Activated T-cell treated with anti-CD3 and anti-CD28 coated beads for 48 hours (primary cell): ENCODE measurements at places on chromosomes 3 and 15.

DNA sequence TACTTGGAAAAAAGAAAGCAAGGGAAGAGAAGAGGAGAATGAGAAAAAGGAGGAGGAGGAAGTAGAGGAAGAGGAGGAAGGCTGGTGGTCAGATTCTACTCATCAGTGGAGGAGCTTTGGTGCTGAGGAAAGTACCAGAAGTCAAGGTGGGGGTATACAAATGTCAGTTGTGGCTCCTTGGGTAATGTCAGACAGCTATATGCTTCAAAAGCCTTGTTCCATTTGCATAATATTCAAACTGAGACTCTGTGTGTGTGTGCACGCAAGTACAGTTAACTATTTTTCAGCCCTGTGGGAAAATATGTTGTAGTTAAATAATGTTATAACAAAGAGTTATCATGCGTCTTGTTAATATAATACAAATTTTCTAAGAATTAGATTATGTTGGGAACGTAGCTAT is 609.7 kb downstream of the PDCD6IP start:
- no peak for DNase-seq

GRCh38 chr3:14836049-14836468 is 17.3 kb downstream of the FGD5 start:
- DNase-seq, result no peak

DNA sequence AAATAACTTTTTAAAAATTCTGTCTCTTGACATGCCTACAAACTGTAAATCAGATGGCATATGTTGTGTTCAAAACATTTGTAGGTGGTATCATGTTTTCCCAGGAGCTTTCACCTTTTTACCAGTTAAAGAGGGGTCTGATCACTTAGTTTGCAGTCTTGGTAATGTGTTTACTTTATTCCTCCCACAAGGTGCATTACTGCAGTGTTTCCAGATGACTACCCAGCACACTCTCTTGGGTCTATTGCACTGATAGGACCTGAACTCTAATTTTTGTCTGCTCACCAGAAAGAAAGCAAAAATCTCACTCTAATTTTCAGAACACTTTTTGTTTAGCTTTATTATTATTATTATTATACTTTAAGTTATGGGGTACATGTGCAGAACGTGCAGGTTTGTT is 734.1 kb downstream of the GBE1 start:
- no peak for DNase-seq

DNA sequence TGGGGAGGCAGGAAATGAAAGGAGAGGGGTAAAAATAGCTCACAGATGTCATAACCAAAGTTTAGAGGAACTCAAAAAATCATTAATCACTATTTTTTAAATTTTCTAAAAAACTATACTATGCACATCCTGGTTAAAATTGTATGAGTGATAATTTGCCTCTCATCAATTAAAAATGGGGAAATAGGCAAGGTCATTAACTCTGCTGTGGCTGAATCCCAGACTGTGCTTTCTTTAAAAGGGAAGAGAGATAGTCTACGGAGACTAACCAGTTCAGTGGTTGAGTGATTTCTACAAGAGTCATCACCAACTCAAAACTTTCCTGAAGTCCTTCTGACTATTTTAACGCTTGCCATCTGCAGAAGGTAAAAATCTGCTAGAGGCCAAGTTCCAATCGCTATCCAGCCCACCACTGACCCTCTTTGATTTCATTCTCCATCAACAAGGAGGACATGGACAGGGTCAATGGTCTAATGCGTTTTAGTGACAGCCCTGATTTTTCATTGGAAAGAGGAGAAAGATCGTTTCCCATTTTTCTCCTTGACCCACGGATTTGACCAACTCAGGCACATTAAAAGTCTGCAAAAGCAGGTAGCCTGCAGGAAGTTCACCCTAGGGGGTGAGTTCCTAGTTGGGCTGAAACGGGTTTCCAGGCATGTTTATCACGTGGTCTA is 850 bp downstream of the SUCLG2 start:
- DNase-seq, result no peak

DNA sequence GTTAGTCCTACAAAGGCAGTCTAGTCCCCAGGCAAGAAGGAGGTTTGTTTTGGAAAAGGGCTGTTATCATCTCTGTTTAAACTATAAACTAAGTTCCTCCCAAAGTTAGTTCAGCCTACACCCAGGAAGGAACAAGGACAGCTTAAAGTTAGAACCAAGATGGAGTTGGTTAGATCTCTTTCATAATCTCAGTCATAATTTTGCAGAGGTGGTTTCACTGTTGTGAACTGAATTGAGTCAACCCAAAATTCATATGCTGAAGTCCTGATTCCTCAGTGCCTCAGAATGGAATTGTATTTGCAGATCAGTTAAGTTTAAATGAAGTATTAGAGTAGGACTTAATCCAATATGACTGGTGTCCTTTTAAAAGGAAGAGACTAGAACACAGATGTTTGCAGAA is 101.0 kb upstream of the C3orf80 start:
- DNase-seq, result no peak

GRCh38 chr3:59777667-59778077 is 727.8 kb upstream of the CFAP20DC start:
- no peak for DNase-seq

DNA sequence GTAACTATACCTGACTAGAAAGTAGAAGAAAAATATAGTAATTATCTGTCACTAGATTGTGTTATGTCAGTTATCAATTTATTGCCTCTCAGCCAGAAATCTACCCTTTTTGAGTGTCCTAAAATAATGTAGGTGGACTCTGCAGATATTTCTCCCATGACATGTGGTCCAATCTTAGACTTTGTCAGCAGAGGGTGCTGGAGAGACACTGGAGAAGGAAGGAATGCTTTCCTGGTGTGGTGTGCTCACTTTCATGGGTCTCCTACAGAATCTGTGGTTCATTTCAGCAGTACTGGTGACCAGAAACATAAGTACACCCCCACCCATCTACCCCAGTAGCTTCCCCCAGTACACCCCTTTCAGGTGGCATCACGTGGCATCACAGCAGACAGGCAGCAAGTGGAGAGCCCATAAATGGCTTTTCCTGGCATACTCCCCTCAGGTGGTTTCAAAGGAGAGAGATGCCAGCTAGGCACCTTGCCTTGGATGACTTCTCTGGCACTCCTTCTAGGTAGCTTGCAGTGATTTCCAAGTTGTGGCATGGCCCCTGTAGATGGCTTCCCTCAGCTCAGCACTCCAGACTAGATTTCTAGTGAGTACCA is 114.7 kb downstream of the GADL1 start:
- peak; percentile 6 for DNase-seq

DNA sequence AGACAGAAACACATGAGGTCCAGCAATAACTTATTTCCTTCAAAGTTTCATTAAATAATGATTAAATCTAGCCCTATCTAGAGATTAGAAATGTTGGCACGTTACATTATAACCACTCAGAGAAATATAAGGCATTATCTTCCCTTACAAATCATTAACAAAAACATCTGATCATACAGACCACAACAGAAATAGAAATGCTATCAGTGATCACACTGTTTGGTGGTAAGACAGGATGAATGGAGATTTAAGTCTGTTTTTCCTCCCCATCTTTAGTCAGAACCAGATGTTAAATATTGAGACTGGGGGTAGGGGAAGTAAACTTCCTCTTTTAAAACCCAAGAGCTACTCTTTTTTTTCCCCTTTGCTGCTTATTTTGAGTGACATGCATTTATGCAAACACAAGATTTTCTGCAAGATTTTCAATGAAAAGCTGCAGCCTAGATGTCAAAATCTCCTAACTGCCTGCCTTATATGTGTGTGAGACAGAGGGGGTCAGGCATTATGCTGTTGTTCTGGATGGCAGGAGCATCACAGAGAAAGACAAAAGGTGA is 70.4 kb downstream of the CBLB start:
- no peak for DNase-seq

GRCh38 chr3:52986049-52986448 is 59.8 kb downstream of the SFMBT1 start:
- no peak for DNase-seq

DNA sequence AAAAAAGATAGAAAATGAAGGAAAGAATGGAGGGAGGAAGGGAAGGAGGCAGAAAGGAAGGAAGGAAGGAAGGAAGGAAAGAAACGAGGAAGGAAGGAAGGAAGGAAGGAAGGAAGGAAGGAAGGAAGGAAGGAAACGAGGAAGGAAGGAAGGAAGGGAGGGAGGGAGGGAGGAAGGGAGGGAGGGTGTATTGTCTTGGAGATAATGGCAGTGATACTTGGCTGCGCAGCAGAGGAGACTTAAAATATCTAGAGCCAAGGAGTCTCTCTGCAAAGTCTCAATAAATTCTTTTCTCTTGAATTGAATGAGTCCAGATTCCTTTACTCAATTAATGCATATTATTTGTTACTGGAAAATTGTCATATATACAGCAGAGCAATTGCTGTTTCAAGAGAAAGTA is 1059.7 kb downstream of the ZPLD1 start:
- DNase-seq, result no peak

- DNase-seq, result no peak
Measured at GRCh38 chr3:142888481-142889211, at the start of gene PCOLCE2. TSS of gene PCOLCE2 (minus strand) at chr3:142889083. CDS start at chr3:142888896, 187 bp downstream.

DNA sequence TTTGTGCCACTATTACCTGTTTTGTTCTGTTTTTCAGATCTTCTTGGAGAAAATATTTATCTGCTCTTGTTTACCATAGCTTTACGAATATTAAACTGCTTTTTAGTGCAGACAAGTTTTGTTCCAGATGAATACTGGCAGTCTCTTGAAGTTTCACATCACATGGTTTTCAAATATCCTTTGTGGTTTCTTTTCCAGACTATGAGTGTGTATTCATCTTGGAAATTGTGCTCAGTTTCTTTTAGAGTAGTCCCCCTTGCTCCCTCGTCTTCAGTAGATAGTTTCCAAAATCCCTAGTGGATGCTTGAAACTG is 1.2 kb downstream of the PIGB start:
- DNase-seq, result no peak

DNA sequence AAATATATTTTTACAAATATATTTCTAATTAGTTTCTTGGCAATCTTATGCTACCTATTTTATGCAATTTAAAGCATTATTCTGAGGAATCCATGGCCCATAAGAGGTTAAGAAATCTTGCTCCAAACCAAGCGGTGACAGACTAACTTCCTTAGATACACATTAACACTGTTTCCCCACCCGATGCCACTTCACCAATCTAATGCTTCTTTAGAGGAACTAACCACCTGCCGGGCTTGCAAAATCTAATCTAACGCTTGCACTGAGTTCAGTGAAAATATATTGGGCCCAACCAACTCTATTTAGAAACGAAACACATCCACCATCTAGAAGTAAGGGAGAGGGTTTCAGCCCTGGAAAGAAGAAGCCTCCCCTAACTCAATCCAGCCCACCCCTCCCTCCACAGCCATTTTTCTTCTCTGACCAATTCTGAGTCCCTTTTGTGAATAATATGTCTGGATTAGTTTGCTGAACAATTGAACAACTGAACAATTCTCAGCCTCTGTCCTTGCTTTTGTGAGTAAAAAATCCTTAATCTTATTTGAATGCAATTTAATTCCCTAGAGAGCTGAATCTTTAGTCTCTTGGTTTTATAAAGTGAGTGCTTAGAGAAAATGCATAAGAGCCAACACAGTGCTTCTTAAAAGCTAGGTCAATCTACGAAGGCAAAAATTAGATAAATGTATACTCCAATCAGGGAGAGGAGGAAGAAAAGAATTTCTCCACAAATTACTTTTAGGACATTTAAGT is 150.4 kb upstream of the ADAMTS9 start:
- DNase-seq, result no peak

GRCh38 chr3:89373434-89373833 is 266.0 kb downstream of the EPHA3 start:
- DNase-seq, result no peak

DNA sequence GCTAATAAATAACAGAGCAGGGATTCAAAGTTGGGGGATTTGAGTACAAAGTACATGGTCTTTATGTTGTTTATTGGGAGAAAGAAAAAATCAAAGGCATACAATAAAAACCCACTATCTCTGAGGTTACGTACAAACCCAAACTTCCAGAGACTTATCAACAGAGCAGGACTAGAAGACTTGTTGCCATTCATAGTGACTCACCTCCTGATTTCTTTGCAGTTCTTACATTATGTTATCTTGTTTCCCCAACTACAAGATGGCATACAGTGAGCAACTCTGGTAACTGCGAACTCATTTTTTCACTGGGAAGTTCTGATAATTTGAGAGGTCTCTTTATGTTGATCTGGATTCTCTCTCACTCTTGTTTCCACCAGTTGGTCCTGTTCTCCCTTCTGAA is 80.6 kb upstream of the ETV5 start:
- DNase-seq, result no peak

GRCh38 chr3:2897821-2898220 is 212.4 kb downstream of the IL5RA start:
- no peak for DNase-seq

DNA sequence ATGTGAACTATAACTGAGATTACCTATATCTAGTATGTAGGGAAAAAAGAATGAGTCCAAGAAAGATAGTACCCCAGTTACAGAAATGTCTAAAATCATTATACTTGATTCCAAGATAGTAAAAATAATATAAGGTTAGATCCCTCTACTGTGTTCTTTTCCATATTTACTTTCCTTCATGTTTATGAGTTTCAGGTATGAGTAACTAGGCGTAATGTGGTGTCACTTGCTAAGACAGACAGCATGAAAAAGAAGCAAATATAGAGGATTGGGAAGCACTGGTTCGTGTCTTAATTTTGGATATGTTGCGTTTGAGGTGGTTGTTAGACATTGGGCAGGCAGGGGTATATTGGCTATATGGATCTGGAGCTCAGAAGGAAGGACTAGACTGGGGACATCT is 168.1 kb upstream of the PFN2 start:
- no peak for DNase-seq

DNA sequence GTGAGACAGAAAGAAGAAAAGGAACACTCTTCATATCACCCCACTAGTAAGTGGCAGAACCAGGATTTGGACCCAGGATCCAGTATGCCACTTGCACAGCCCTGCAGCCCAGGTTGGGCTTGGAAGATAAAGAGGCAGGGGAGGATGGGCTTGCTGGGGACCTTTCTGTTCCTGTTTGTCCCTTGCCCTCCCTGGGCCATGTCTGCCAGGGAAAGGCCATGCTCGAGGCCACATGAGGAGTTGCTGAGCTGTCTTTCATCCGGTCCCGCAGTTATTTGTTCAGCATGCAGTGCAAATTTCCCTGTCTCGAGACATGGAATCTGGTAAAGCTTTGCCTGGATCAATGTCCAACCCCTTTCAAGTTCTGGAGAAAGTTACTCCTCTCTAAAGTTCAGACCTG is 116.0 kb upstream of the MRPS22 start:
- DNase-seq, result no peak

DNA sequence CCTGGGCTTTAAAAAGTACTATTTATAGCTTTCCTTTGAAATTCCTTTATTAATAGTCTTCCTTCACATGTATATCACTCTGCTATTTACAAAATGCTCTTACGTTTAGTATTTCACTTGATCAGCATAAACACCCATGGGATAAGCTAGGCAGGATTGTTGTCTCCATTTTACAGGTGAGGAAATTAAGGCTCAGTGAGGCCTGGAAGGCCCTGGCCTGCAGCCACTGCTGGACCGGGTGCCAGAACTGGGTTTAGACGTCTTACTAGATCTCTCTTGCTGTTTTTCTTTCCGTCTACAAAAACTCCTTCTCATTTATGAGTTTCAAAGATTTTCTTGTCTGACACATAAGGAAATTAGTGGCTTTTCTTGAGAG is 236.4 kb downstream of the LPP start:
- no peak for DNase-seq

- no peak for DNase-seq
Measured at GRCh38 chr3:53211706-53212702, 43.8 kb downstream of the TKT start.

GRCh38 chr3:6935970-6936369 is 75.1 kb downstream of the GRM7 start:
- no peak for DNase-seq
